Left renal cortex interstitium (tissue), 4 donors: ENCODE measurements at places on chromosomes 16 and 17.

- DNase-seq = no peak
Measured at GRCh38 chr16:27922433-27922832, 141.1 kb downstream of the GSG1L start.

GRCh38 chr16:85259115-85259831 lies 147.0 kb upstream of the CIBAR2 start:
- DNase-seq = no peak

DNA sequence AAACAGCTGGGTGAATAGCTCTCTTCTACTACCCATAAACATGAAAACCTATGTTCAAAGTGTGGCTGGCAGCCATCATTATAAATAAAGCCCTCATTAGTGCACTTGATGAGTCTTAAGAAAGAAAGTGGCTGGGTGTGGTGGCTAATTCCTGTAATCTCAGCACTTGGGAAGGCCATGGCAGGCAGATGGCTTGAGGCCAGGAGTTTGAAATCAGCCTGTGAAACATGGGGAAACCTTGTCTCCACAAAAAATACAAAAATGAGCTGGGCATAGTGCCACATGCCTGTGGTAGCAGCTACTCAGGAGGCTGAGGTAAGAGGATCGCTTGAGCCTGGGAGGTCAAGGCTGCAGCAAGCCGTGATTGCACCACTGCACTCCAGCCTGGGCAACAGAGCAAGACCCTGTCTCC lies 28.3 kb upstream of the APPBP2 start:
- DNase-seq = no peak

DNA sequence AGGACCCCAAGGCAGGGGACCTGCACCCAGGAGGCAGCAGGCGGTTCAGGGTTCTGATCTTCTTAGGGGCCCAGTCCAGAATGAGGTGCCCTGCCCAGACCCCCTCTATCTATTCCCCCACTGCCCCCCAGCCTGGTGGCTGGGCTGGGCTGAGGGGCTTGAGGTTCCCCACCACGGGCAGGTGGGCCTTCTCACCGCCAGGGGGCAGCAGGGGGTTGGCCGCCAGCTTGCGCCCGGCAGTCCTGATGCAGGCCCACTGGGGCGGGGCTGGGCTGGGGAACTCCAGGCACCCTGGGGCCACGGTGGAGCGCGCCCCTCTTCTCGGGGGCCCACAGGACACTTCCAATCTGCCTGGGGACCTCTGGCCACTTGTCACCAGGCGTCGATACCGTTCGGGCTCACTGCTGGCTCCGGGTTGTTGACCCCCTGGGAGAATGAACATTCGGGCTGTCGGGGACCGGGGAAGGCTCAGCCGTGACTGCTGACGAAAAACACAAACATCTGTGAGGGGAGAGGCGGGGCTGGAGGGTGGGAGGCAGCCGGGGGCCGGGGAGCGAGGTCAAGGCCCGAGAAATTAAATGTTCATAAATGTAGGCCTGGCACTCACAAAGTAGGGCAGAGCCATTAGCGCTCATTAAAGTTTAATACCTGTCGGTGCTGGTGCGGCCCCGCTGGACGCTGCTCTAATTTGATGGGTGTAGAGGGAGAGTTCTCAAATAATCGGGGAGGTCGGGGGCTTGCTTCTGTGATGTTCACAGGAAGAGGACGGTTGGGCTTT lies 219.3 kb upstream of the GSE1 start:
- DNase-seq = no peak
